COR-L47 (cell line): ENCODE measurements at places on chromosomes 1 and 21.

DNA sequence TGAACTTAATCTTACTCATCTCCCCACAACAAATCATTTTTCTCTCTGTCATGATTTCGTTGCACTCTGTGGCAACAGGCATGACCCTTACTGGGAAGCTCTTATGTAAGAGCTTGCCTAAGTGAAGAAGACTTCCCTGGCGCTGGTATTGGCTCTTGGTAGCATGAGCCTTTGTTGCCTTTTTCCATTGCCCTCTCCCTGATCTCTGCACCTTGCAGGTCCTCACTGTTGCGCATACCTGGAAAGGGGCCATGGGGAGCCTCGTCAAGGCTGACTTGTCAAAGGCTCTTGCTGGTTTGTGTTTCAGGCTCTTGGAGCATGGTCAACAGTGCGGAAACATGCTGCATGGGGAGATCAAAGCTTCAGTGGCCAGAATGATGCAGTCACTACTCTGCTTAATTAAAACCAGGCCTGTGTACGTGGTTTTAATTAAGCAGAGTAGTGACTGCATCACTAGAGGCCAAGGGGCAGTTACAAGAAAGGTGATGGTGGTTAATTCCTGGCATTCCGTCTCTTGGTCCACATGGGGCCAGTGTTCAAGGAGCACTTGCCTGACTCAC, 141.3 kb downstream of the SPATA46 start:
- no peak for DNase-seq

- no peak for DNase-seq
These were observed 138.6 kb downstream of the RERE start for GRCh38 chr1:8678673-8679394.

DNA sequence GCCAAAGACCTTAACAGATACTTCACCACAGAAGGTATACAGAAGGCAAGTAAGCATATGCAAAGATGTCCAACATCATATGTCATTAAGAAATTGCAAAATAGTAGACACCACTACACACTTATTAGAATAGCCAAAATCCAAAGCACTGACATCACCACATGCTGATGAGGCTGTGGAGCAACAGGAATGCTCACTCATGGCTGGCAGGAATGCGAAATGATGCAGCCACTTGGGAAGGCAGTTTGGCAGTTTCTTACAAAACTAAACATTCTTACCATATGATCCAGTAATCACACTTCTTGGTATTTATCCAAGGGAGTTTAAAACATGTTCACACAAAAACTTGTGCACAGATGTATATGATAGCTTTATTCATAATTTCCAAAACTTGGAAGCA, 261.2 kb upstream of the AJAP1 start:
- DNase-seq, result no peak

- DNase-seq, result no peak
These were observed 424.5 kb downstream of the NEGR1 start for GRCh38 chr1:71857862-71858261.

DNA sequence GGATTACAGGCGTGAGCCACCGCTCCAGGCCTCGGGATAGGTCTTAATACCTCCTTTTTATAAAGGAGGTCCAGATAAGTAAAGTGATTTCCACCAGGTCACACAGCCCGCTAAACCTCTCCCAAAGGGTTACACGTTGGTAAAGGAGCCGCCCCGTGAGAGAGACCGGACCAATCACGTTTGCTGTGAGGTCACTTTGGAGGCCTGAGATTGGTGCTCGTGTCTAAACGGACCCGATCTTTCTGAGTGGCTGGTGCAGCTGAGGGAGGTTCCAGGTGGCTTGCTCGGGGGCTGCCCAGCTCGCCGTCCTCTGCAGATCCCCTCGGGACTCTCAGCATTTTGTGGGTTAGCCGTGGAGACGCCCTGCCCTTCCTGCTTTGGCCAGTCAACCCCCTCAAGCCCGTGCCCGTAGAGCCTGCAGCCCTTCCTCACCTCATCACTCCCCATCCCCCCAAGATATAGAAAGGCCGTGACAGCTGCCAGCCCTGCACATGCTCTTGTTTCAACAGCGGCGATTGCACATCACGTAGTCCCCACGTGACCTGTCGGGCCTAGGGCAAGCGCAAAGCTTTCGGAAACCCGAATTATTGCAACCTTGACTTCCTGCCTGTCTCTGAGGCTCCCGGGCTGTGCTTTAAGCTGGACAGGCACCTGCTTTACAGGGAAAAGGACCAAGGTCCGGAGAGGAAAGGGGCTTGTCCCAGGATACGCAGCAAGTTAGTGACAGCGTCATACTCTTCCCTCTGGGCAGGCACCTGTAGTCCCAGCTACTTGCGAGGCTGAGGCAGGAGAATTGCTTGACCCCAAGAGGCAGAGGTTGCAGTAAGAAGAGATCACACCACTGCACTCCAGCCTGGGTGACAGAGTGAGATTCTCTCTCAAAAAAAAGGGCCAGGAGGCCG, 5.0 kb upstream of the COA7 start:
- no peak for DNase-seq

GRCh38 chr1:23646091-23646490, 45.5 kb upstream of the RPL11 start:
- no peak for DNase-seq

- DNase-seq, result no peak
These were observed 66.1 kb upstream of the ACTL8 start for GRCh38 chr1:17689011-17689410.

- DNase-seq, result no peak
These were observed 65.0 kb upstream of the PRDX6 start for GRCh38 chr1:173411835-173412742.

GRCh38 chr1:75273110-75273509, 138.9 kb downstream of the LHX8 start:
- DNase-seq, result no peak

GRCh38 chr1:235683653-235684052, 34.1 kb upstream of the GNG4 start:
- no peak for DNase-seq

- DNase-seq, result no peak
These were observed 19.5 kb downstream of the A3GALT2 start for GRCh38 chr1:33301273-33301984.

DNA sequence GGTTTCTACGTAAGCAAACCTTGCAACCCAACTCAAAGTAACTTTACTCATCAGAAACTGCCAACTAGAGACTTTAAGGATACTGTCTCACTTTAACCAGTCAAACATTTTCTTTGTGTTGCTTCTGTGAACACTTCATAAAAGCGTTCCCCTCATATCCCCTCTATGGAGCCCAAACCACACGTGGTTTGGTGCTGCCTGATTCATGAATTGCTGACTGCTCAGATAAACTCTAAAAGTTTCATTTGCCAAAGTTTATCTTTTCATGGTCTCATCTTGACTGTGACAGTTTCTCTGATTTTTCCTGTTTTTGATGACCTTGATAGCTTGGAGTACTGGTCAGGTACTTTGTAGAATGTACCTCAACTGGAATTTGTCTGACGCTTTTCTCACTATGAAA, 14.6 kb upstream of the RWDD3 start:
- DNase-seq, result no peak

GRCh38 chr1:209307846-209308245, 275.7 kb upstream of the CAMK1G start:
- DNase-seq, result no peak

DNA sequence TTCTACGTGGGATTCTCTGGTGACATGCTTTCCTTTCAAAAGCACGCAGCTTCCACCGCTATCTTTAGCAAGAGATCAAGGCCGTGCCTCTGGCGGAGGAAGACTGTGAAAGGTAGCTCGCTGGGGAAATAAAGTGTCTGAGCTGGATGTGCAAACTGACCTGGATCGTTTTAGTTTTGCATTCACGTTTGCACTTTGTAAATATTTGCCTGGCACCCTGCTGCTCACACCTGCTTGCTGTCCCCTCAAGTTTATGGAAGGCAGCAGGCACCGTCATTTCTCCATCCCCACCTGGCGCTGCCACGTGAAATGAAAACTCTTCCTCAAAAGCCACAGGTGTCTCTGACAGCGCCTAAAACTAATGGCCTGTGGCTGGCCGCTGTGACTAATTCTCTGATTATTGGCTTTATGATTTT, 44.0 kb upstream of the TARDBP start:
- peak; percentile 90 for DNase-seq

GRCh38 chr1:36606641-36607262, 124.0 kb upstream of the CSF3R start:
- DNase-seq, result no peak

DNA sequence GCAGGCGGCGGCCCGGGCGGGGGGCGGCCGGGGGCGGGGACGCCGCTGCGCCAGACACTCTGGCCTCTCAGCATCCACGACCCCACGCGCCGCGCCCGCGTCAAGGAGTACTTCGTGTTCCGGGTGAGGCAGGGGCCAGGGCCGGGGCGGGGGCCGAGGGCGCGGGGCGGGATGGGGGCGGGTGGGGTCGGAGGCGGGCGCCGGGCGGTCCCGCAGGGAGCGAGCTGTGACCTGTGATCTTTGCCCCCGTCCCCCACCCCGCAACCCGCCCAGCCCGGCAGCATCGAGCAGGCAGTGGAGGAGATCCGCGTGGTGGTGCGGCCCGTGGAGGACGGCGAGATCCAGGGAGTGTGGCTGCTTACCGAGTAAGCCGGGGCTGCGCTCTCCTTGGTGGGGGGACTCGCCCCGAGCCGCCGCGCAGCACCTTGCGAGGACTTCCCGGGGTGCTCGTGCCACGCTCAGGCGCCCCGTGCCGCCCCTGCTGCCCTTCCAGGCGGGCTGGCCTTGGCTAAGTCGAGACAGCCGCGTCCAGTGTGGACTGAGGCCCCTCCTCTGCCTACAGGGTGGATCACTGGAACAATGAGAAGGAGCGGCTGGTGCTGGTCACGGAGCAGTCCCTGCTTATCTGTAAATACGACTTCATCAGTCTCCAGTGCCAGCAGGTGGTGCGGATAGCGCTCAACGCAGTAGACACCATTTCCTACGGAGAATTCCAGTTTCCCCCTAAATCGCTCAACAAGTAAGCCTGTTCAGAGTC, 514 bp downstream of the TPRG1L start:
- DNase-seq, result peak; percentile 54

DNA sequence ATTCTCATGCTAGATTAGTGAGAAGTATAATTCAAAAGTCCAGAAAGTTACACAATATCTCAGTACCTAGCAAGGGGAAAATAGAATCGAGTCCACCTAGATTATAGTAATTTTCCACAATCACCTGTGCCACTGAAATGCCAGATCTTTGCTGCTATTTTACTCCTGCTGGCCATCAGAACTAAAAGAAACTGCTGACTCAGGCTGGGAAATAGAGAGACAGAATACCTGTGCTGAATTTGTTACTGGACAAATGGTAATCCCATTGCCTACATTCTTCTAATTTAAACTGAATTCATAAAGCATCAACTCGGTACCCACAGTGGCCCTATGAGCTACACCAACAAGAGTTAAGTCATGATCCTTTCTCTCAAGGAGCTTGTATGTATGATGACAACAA, 55.0 kb downstream of the USH2A start:
- no peak for DNase-seq

- no peak for DNase-seq
These were observed at the start of gene TFF2 for GRCh38 chr21:42350927-42351426. Gene TFF2 (minus strand): TSS chr21:42350994. CDS start chr21:42350957, 37 bp downstream.

- no peak for DNase-seq
These were observed 867.4 kb downstream of the KCNT2 start for GRCh38 chr1:195740862-195741261.

- no peak for DNase-seq
These were observed 14.0 kb downstream of the RSPO1 start for GRCh38 chr1:37620707-37621106.

DNA sequence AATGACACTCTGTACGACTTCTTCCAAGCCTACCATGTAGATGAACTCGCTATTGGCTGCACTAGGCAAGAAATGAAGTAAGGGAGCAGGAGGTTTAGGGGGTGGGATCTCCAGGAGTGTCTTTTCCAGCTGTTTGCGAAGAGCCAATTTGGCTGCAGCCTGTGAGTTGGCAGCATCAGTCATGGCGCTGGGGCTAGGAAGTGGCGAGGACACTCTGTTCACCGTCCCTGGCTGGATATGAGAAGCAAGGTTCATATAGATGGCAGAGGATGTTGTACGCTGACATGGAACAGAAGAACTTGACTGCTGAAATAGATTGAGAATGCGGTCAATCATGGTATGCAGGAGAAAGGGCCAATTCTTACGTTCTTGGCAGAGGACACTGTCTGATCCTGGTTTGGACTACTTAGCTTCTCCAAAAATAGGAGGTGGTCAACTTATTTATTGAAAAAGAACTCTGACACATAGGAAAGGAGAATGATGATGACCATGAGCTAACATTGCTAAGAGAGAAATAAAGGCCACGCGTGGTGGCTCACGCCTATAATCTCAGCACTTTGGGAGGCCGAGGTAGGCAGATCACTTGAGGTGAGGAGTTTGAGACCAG, 41.2 kb downstream of the SLC27A3 start:
- no peak for DNase-seq

DNA sequence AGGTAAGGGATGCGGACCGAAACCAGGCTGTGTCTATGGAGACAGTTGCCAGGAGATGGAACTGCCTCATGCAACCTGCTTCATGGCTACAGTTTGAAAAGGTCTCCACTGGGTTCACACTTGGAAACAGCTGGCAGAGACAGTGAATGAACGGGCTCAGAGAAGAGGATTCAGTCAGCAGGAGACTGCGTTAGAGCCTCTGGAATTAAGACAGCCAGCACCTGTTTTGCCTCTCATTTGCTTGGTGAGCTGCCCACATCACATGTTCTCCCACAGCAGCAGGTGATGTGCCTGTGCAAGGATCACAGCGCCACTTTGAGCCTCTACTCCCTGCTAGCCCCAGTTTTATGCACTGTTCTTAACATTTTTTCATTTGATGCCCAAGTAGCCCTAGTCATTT, 321.0 kb downstream of the PLPP3 start:
- peak; percentile 4 for DNase-seq

GRCh38 chr21:28100366-28100765, 892.3 kb downstream of the LTN1 start:
- no peak for DNase-seq

DNA sequence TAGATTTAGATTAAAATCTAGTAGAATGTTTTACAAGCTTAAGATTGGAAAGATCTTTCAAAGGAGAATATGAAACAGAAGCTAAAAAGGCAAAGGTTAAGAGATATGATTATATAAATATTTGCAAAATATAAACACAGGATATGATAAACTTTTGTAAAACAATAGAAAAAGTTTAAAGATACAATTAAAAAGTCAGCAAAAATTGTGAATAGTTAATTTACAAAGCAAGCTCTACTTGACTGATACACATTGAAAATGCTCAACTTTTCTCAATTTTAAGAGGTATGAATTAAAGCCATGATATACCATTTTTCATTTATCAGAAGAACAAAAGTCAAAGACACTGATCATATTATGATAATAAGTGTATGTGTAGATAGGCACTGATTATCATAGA, 21.0 kb downstream of the RAB3GAP2 start:
- DNase-seq, result no peak

DNA sequence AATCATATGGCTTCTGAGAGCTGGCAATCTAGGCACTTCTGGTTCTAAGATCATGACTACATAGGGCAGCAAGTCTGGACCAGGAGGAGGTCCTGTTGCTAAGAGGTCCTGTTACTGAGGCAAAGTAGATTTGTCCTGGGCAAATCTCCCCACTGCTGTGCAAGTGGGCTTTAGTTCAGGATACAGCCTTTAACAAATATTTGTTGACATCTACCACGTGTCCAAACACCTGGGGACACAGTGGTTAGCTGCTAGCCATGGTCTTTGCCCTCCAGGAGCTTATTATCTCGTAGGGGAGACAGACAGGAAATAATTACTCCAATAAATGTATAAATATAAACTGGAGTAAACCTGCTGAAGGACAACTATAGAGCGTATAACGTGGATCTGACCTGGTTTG, 3.2 kb downstream of the CGN start:
- DNase-seq, result no peak

- peak; percentile 12 for DNase-seq
These were observed 4.1 kb upstream of the KCNAB2 start for GRCh38 chr1:6041432-6042062.
